ENCODE measurements at places on chromosomes 7 and 10.

DNA sequence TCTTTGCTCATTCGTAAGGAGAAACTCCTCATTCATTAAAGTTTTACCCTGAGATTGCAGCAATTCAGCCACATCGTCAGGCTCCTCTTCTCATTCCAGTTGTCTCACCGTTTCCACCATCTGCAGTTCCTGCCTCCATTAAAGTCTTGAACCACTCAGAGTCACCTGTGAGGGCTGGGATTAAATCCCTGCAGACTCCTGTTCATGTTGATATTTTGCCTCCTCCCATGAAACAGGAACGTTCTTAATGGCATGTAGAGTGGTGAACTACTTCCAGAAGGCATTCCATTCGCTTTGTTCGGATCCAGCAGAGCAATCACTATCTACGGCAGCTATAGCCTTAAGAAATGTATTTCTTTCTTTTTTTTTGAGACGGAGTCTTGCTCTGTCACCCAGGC lies 96.5 kb upstream of the FAM20C start:
- DNase-seq, result no peak

- no peak for DNase-seq
These were observed 1.4 kb downstream of the MTURN start for GRCh38 chr7:30136117-30136731.

DNA sequence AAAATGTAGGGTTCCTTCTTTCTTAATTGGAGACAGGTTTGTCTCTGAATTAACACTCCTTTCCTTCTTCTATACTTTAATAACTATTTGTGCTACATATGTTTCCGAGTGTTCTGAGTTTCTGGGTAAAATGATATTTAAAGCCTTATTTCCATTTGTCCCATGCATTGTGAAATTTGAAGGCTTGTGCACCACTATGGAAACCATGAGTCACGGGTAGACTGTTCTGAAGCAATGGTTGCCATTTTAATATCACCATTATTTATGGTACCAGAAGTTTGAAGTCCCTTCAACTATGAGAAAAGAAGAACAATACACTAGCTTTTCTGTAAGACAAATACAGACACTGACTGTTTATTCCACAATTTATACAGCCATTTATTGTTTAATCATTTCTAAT lies 44.7 kb upstream of the ZEB1 start:
- no peak for DNase-seq

GRCh38 chr10:65555192-65555591 lies 1370.6 kb upstream of the LRRTM3 start:
- DNase-seq, result no peak

DNA sequence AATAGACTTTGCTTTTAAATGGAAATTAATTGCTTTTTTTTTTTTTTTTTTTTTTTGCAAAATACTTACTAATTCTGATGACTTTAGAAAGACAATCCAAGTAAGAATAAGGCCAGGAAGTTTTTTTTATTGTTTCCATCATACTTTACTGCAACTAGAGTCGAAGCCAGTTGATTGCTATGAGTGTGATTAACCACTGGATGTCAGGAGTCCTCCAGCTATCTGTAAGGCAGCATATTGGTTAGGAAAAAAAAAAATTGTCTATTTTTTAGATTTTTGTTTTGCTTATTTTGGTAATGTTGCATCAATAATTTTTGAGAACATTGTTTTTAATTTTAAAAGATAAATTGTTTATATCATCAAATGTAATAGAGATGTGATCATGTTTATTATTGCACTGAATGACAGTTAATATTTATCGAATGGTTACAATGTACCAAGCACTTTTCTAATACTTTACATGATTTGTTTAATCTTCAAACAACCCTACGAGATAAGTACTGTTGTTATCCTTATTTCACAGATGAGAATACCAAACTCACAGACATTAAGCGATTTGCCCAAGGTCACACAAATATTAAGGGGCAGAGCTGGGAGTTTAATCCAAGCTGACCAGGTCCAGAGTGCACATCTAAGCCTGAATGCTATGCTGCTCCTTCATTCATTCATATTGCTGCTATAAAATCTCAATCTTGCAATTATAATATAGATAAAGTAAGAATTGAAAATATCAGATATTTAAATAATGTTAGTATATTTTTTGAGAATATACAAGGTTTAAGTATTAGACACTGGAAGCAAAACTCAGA lies 19.9 kb upstream of the LMOD2 start:
- DNase-seq, result no peak

DNA sequence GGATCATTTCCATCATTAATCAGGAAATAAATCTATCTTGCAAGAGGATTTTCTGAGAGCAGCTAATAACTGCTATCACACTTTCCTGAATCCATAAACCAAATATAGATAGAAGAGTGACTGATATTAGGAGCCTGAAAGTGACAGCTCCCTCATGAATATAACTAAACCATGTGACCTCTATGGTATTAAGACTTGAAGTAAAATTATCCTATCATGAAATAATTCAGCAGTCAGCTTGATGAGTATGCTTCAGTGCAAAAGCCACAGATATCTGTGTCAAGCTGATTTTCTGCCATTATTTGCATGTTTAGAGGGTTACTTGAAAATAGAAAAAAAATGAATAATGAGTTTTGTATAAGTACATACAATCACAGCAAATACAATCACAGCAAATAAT lies 80.1 kb upstream of the PPP1R3A start:
- DNase-seq, result no peak

DNA sequence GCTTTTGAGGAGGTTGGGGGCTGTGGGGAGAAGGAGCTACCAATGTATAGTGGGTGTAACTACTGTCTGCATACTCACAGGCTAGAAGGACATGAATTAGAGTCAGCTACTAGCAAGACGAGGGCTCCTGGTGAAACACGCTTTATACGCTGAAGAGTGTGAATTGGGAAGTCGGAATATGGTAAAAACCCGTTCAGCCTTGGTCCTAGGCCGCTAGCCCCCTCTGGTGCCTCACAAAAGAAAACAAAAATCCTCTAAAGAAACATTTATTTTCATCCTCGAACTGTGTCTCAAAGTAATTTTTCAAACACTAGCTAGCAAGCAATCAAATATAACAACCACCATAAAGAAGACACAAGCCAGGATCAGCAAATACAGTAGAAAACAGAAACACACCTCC lies 338.1 kb upstream of the SEMA3C start:
- DNase-seq, result peak; percentile 36

GRCh38 chr10:1712314-1712713 lies 25.0 kb downstream of the ADARB2 start:
- DNase-seq, result no peak

DNA sequence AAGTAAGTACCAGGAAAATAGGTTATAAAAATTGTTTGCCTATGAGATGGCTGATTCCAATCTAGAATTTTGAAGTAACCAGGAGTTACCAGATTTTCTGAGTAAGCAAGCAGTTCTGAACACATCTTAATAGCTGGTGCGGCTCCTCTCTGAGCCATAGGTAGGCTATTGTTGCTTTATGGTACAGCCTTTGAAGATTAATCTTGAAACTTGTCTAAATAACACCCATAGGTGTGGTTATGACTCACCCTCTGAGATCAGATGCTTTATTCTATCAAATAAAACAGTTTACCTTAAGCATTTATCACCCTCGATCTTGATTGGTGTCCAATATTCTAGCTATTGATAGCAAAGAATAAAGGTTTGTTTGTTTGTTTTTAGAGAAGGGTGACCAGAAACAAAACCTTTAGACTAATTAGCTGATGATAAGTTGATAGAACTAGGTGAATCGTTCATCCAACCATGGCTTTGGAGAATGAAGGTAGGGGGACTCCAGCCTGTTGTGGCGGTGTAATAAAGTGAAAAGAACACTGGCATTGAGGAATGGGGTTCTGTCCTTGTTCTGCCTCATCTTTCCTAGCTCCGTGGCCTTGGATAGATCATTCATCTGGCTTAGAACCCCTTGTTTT lies 72.2 kb downstream of the VTI1A start:
- no peak for DNase-seq

GRCh38 chr7:116697761-116698160 lies 25.8 kb downstream of the MET start:
- no peak for DNase-seq

DNA sequence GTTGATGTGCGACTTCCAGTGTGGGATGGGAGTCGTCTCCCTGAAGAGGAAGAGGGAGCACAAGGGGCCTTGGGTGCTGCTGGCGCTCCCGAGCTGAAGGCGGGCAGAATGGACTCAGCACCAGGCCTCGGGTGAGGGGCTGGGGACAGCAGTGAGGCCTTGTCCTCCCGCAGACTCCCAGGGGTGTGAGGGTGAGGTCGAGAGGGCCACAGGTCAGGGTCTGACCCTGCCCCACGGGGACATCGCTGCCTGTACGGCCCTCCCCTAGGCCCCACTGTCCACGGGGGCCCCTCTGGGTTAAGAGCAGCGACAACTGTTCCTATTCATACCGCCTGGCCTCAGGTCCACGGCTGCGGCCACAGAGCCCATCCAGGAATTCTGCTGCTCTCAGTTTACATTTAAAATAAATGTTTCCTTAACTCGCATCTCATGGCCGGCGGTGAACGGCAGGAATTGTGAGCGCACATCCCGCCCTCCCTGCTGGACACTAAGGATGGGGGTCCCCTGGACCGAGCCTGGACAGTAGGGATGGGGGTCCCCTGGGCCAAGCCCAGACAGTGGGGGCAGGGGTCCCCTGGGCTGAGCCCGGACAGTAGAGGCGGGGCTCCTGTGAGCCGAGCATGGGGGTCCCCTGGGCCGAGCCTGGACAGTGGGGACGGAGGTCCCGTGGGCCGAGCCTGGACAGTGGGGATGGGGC lies 61.7 kb downstream of the PDGFA start:
- peak; percentile 25 for DNase-seq

DNA sequence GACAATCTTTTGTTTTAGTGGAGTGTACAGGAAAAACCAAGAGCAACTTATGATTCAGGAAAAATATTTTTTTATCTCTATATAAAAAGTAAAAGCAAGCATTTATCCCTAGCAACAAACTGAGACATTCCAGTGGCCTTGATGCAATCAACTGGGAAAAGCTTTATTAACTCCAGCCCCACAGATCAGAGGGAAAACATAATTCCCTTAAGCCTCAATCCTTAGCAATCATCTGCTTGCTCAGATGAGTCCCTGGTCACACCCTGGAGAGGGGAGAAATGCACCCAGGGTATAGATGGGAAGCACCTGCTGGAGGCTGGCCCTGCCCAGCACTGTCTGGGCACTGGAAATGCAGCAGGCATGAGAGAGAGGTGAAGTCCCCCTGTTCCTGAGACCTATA lies 636.6 kb downstream of the TNS3 start:
- DNase-seq, result no peak

- peak; percentile 17 for DNase-seq
These were observed 41.7 kb upstream of the DPYSL4 start for GRCh38 chr10:132145002-132145401.

GRCh38 chr7:30988351-30989005 lies 24.7 kb downstream of the GHRHR start:
- peak; percentile 69 for DNase-seq

DNA sequence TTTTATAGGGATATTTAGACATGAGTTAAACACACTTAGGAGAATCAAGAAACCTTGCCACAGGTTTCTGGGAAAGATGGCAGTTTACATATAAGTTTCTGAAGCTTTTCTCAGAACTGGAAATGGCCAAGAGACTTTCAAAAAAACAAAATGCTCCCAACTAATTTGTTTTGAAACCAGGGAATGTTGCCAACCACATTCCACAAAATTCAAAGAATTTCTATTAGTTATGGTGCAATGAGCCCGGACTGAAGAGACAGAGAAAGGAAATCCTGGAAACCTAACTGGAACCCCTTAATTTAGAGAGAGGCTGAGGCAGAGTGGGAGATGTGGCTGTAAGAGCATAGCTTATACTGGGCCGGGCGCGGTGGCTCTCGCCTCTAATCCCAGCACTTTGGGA lies 128.5 kb downstream of the PTEN start:
- DNase-seq, result no peak

GRCh38 chr7:4277936-4278335 lies 404.2 kb upstream of the FOXK1 start:
- no peak for DNase-seq

- no peak for DNase-seq
These were observed 492 bp upstream of the VCL start for GRCh38 chr10:73997461-73997786.

DNA sequence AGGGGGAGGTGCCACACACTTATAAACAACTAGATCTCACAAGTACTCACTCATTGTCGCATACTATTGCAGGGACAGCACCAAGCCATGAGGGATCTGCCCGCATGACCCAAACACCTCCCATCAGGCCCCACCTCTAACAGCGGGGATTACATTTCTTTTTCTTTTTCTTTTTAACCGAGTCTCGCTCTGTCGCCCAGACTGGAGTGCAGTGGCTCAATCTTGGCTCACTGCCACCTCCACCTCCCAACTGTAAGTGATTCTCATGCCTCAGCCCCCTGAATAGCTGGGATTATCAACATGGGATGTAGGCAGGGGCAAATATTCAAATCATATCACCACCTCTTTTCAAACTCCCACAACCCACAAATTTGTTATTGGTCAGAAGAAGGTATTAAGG lies 76.7 kb downstream of the SKAP2 start:
- no peak for DNase-seq

DNA sequence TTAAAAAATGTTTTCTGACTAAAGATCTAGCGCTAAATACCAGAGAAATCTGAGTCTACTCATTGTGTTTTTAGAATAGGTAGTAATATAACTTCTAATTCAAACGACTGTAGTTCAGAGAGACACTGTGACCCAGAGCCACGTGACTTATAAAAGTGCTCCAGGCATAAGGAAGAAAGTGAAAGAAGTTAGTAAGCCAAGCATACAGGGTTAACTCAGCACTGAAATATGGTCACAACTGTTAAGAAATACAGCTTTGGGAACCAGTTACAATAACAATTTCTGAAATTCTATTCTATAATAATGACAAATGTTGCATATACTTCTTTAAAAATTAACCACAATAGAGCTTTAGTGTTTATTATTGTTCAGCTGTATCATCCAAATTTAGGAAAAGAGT lies 119.1 kb downstream of the TFEC start:
- DNase-seq, result no peak

DNA sequence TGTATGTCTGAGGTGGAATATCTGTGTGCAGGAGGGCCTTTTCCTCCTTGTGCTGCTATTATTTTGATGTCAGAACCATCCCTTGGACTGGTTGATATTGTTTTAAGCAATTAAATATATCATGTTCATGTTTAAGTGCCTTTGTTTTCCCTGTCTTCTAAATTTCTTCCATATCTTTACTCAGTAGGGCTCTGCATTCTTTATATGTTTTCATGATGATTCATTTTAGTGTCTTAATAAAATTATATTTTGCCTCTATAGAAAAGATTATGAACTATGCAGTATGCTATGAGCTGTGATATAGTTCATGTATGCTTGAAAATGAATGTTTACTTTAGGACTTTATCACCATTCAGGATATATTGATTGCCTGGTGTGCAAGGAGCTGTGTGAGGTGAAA lies 34.8 kb downstream of the AHR start:
- DNase-seq, result no peak

- DNase-seq, result no peak
These were observed 174.4 kb upstream of the PHYHIPL start for GRCh38 chr10:59002011-59002410.

DNA sequence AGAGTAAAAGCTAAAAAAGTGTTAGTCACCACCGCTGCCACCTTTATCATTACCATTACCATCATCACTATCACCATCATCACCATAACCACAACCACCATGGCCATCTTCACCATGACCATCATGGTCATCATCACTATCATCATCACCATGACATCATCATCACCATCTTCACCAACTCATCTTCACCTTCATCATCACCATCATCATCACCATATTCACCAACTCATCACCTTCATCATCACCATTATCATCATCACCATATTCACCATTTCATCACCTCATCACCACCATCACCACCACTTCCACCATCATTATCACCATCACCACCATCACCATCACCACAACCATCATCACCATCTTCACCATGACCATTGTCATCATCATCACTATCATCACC lies 46.5 kb upstream of the PDGFA start:
- no peak for DNase-seq
